ENCODE measurements at places on chromosomes 1 and 21.

DNA sequence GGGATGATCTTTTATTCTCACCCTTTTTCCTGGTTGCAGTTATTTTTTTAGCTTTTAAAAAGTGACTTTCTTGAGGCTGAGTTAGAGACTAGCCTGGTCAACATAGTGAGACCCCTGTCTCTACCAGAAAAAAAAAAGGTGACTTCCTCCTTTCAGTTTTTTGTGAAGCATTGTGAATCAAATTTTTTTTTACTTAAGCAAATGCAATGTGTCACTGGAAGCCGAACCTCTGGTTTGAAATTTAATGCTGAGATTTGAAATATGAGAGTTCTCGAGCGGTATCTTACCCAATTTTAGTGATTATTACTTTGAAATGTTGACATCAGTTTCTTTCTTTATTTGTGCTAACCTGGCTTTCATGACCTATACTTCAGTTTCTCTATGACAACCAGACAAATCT, 3.6 kb downstream of the CAP1 start:
- no peaks in the 10 kb centered on the region for H3K27me3 ChIP-seq
- no peak for DNase-seq
- H3K4me1 ChIP-seq, result peaks cover 77% of the 10 kb centered on the region
- peaks cover 34% of the 10 kb centered on the region for H3K36me3 ChIP-seq

- H3K4me3 ChIP-seq, result no peak overlapping the region
- no peak for DNase-seq
- no peaks in the 10 kb centered on the region for H3K27me3 ChIP-seq
- no peaks in the 10 kb centered on the region for H3K36me3 ChIP-seq
Measured at GRCh38 chr1:69055194-69055593, 512.5 kb upstream of the LRRC7 start.

DNA sequence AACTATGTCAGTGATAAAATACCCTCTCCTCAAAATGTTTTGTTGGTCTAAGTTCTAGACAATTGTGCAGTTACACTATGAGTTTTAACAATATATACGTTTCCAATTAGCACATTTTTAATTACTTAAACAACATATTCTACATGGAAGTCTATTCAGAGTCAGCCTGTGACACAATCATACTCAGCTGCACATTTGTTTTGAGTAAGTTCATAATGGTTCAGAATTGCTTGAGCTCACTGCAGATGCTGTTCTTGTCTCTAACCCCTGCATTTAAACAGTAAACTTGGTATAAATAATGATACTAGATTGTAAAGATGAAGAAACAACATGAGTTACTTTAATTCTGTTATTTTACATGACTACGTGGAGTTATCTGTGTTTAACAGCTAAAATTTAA, 30.6 kb downstream of the CDKN2C start:
- no peak overlapping the region for H3K27ac ChIP-seq
- peaks cover 6% of the 10 kb centered on the region for H3K4me1 ChIP-seq
- DNase-seq, result no peak
- no peaks in the 10 kb centered on the region for H3K36me3 ChIP-seq
- no peak overlapping the region for H3K4me3 ChIP-seq

DNA sequence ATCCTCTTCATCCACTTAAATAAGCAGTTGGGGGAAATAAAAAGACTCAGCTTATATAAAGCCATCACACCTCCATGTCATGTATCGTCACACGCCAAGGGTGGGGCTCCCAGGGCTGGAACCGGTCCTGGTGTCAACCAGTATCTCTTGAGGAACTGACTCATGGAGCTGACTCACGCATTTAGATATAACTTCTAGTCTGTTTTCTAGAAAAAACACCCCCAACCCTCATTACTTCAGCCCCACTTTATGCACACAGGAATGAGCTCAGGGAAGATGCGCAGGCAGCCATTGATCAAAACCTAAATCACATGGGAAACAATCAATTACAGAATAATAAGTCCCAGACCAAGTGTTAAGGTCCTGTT, 6.9 kb upstream of the IL22RA1 start:
- H3K4me3 ChIP-seq, result no peak overlapping the region
- DNase-seq, result peak; percentile 81
- H3K27me3 ChIP-seq, result peaks cover 13% of the 10 kb centered on the region
- H3K4me1 ChIP-seq, result peaks cover 10% of the 10 kb centered on the region
- no peak overlapping the region for H3K27ac ChIP-seq

GRCh38 chr1:89821322-89822108, 683 bp downstream of the LRRC8D start:
- no peaks in the 10 kb centered on the region for H3K27me3 ChIP-seq
- peaks cover 2% of the 10 kb centered on the region for H3K36me3 ChIP-seq
- peaks cover 71% of the 10 kb centered on the region for H3K4me1 ChIP-seq
- peak overlapping the region; percentile 93 for H3K4me3 ChIP-seq
- peak overlapping the region; percentile 91 for H3K27ac ChIP-seq

DNA sequence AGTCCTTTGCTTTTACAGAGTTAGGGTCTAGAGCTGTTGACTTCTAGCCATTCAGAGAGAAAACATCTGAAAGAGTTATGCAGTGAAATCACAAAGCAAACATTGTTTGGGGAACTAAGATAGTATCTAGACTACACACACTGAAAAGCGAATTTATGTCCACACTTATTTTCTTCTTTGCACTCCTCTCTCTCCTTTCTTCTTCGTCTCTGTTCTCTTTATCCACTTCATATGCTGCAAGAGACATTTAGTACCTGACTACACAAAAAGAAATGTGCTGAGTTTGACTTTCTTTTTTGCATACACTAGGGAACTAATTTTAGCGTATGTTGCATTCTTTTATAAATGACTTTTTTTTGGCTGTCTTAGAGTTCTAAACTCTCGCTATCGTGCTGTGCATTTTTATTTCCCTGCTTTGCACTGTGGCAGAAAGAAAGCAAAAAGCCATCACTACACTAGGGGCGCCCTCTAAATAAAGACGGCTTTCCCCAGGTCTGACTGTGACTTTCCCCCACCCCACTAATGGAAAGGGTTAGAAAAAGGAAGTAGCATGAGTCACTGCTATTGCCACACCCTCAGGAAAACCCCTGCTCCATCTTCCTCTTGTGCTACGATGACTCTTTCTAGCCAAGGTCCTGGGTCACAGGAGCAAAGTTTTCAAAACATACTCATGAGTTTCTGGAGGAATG, 65.7 kb downstream of the MAP3K7CL start:
- no peaks in the 10 kb centered on the region for H3K36me3 ChIP-seq
- DNase-seq, result peak; percentile 98
- no peaks in the 10 kb centered on the region for H3K27me3 ChIP-seq
- H3K27ac ChIP-seq, result peak overlapping the region; percentile 96
- H3K4me1 ChIP-seq, result peaks cover 56% of the 10 kb centered on the region
- H3K4me3 ChIP-seq, result peak overlapping the region; percentile 19

DNA sequence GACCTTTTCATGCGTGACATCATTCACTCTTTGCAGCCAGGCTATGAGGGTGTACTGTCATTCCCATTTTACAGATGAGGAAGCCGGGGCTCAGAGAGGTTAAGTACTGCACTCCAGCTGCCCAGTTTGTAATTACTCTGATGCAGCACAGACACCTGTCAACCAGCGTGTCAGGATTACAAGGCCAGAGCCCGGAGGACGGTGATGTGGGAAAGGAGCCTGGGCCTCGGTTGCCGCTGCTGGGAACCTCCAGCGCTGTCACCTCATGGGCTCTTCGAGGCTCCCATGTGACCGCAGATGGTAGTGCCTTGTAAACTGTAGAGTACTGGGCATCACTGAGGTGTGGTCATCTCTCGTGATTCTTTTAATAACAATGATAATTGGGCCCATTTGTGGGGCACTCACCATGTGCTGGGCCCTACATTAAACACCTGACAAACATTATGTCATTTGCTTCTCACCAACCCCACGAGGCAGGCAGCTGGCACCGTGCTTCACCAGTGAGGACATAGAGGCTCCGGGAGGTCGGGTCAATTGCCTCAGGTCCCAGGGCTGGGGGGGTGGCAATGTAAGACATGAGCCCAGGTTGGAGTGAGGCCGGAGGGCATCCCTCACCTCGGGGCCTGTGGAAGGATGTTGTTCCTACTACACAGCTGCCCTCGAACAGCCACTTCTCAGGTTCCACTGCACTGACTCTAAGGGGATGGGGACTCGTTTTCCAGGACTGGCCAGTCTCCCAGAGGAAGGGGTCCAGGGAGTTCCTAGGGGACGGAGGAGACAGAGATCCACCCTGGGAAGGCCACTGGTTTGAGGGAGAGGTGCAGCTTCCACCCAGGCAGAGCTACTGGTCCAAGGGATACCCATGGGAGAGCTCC, 42.8 kb upstream of the PADI1 start:
- no peak overlapping the region for H3K4me3 ChIP-seq
- H3K4me1 ChIP-seq, result peaks cover 4% of the 10 kb centered on the region
- no peaks in the 10 kb centered on the region for H3K36me3 ChIP-seq
- DNase-seq, result no peak
- no peaks in the 10 kb centered on the region for H3K27me3 ChIP-seq

GRCh38 chr1:27633640-27634176, 1.3 kb downstream of the FGR start:
- no peaks in the 10 kb centered on the region for H3K27me3 ChIP-seq
- peak overlapping the region; percentile 96 for H3K27ac ChIP-seq
- no peak for DNase-seq
- peaks cover 4% of the 10 kb centered on the region for H3K36me3 ChIP-seq

GRCh38 chr1:165439330-165439729, 5.6 kb downstream of the RXRG start:
- H3K36me3 ChIP-seq, result no peaks in the 10 kb centered on the region
- H3K27me3 ChIP-seq, result peaks cover 46% of the 10 kb centered on the region
- H3K27ac ChIP-seq, result no peak overlapping the region

- peak overlapping the region; percentile 98 for H3K27ac ChIP-seq
- H3K4me3 ChIP-seq, result no peak overlapping the region
- no peaks in the 10 kb centered on the region for H3K27me3 ChIP-seq
- peaks cover 78% of the 10 kb centered on the region for H3K4me1 ChIP-seq
Measured at GRCh38 chr1:234842726-234843641, 233.0 kb upstream of the IRF2BP2 start.

- H3K4me1 ChIP-seq, result peaks cover under 1% of the 10 kb centered on the region
- H3K27ac ChIP-seq, result no peak overlapping the region
- H3K36me3 ChIP-seq, result peaks cover 17% of the 10 kb centered on the region
- DNase-seq, result no peak
- no peak overlapping the region for H3K4me3 ChIP-seq
Measured at GRCh38 chr1:226631229-226632000, 82.9 kb downstream of the STUM start.

DNA sequence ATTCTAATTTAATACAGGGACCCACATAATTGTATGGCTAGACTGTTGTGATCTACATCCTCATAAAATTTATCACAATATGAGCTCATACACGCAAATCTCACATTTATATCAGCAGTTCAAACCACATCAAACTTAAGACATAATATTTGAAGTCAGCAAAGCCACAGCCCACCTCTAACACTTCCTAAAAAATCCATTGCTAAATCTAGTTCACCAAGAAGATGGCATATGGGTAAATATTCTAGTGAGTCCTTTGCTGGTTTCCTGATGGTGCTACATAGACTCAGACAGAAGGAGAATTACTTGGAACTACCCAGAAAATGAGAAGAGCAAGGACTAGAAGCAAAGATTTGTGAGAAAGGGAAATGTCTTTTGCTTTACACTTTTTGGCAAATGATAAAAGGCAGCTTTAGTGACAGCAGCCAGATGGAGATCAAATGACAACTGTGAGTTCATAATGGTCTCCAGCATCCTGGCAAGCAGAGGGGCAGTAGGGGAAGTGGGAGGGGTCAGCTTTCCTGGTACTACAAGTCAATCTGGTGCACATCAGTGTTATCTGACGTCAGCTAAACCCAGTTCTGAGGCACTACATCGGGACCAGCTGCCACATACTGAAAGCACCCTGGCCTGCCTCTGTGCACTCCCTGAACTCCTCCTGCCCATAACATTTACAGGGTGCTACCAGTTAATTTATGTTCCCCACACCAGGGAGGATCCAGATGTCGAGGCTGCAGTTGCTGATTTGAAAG, 10.6 kb upstream of the GADD45A start:
- no peak overlapping the region for H3K27ac ChIP-seq
- no peak overlapping the region for H3K4me3 ChIP-seq
- no peak for DNase-seq
- H3K36me3 ChIP-seq, result no peaks in the 10 kb centered on the region
- peaks cover 4% of the 10 kb centered on the region for H3K4me1 ChIP-seq

GRCh38 chr1:169043823-169044222, 62.7 kb upstream of the ATP1B1 start:
- peak overlapping the region; percentile 31 for H3K4me3 ChIP-seq
- H3K4me1 ChIP-seq, result peaks cover 70% of the 10 kb centered on the region
- no peaks in the 10 kb centered on the region for H3K27me3 ChIP-seq
- H3K36me3 ChIP-seq, result no peaks in the 10 kb centered on the region

- H3K36me3 ChIP-seq, result peaks cover 34% of the 10 kb centered on the region
- peak; percentile 80 for DNase-seq
- peak overlapping the region; percentile 27 for H3K4me3 ChIP-seq
- H3K27me3 ChIP-seq, result no peaks in the 10 kb centered on the region
- H3K27ac ChIP-seq, result peak overlapping the region; percentile 100
Measured at GRCh38 chr21:34510148-34511142, 1.6 kb downstream of the KCNE1 start.

All from CD14-positive monocyte (primary cell).